H9 (cell line): ENCODE measurements at places on chromosomes 4 and X.
A peak's percentile ranks its signal among the peaks of the same experiment; 100 is the strongest.

DNA sequence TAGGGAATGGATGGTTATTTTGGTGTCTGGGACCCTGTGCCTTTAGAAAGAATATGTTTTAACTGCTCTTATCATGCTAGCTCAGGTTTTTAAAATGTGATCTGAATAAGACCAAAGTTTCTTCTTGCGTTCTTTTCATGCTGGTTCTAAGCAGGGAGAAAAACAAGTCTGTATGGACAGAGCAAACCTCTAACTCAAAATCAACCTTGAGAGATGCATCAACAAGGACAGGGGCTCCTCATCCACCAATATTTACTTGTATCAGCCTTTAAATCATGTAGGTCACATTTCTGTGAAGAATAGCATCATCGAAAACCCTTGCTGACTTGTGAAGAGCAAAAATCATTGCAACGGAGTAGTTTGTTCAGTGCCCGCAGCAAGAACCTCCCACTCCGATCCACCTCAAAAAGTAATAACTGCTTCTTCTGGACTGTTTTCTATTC is 1.2 kb downstream of the ATP10D start:
- DNase-seq = no peak

GRCh38 chrX:1480082-1480785 is 27.5 kb upstream of the ASMTL start:
- no peak for DNase-seq

GRCh38 chr4:24209131-24209530 is 319.3 kb upstream of the PPARGC1A start:
- DNase-seq = no peak

DNA sequence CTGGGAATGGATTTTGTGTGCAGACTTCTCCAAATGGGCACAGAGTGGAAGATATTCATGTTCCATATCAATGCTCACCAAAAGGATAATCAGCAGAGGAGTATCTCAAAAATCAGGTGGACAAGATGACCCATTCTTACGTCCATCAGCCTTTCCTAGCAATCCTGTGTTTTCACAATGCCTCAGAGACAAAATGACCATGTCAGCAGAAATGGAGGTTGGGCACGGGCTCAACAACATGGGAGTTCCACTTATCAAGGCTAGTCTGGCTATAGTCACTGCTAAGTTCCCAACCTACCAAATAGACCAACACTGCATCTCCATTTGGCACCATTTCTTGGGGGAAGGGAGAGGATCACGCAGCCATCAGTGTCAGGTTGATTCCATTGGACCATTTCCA is 179.0 kb downstream of the COX7B2 start:
- no peak for DNase-seq

DNA sequence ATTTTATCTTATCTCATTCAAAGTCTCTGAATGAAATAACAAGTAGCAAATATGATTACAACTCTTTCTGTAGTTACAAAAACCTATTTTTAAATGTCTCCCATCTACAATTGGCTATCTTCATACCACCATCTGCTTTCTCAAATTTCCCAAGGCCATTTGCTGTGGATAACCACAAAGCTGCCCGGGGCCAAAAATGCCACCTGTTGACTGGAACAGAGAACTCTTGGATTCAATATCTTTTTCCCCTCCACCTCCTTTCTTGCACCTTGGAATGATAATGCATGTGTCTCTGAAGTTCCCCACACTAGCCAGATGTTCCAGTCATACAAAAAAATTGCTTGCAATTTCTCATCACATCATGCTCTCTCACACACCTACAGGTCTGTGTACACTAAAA is 93.3 kb upstream of the SCML1 start:
- no peak for DNase-seq

GRCh38 chrX:141341341-141341740 is 99.0 kb upstream of the SPANXC start:
- no peak for DNase-seq

GRCh38 chr4:84814094-84814750 is 152.3 kb downstream of the WDFY3 start:
- no peak for DNase-seq

DNA sequence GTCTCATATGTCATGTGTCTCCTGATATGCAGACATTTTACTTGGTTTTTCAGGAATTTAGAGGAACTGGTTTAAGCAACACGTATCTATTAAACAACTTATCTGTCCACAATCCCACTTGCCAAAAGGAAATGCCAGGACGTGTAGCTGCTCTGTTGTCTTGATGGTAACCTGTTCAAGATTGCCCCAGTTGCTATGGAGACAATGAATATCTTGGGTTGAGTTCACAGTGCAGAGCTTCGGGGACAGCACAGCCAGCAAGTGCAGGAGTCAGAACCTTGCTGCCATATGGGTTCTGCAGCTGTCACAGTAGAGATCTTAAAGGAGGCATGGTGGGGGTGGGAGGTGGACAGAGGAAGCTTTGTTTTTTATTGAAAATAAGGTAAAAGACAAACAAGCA is 28.7 kb upstream of the FAM9B start:
- no peak for DNase-seq

GRCh38 chr4:39574946-39575345 is 47.7 kb upstream of the UGDH start:
- DNase-seq = no peak

DNA sequence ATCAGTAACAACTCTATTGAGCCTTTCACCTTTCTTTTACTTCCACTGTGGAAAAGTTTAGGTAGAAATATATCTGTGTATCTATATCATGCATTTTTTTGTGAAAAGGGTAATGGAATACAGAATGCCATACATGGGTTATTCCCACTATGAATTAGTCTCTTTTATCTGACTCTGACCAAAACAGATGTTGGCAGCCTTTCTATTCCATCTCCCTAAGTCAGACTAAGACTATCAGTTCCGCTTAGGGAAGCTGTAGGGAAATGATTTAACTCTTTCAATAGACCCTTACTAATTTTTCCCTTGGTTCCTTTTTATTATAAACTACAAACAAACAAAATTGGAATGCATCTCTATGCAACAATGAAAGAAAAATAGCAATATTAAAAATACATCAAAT is 92.3 kb upstream of the LEF1 start:
- no peak for DNase-seq

- DNase-seq = no peak
These were observed 126.2 kb downstream of the MAPK10 start for GRCh38 chr4:86233681-86234080.

DNA sequence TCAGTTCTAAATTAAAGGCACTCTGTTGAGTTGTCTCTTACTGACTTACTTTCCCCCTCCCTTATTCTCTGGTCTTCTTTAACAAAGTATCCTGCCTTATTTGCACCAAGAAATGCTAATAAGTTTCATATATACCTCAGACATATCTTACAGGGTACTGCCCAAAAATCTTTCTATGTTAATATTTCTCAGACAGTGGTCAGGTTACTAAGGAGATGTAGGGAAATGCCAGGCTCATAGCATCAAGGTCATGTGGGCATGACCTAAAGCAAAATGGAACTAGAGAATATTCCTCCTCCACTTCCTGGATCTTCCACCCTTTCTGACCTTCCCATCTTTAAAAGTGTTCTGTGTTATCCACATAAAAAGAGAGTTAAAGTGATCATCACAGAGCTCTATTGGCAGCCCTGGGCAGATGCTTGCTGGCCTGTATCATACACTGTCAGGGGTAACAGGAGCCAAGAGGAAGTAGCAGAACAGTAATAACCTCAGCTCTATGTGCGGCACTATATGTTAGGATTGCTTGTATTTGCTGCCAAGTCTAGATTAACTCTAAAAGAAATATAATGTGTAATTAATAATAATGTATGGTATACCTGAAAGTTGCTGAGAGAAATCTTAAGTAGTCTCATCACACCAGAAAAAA is 74.3 kb downstream of the IQCM start:
- DNase-seq = no peak

DNA sequence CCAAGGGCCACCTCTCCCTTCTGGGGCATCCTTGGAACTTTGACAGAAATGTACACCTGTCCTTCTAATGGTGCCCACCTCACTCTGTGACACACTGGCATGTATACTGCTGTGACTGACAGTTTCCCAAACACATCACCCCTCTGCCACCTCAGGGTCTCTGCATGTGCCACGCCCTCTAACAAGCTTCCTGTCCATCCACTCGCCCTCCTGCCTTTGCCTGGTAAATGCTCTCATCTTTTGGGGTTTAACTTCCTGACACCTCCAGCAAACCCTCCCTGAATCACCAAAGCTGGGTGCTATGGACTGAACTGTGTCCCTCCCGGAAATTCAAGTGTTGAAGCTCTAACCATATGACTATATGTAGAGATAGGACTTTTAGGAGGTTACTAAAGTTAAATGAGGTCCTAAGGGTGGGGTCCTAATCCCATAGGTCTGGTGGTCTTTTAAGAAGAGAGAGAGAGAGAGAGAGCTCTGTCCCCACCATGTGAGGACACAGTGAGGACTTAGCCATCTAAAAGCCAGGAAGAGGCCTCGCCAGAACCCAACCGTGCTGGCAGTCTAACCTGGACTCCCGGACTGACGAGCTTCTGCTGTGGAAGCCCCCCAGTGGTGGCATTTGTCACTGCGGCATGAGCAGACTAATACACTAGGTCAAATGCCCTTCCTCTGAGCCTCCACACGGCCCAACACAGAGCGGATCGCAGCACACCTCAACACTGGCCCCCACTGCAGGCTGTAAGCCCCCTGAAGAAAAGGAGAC is 95.6 kb downstream of the AFAP1 start:
- DNase-seq = peak; percentile 88

DNA sequence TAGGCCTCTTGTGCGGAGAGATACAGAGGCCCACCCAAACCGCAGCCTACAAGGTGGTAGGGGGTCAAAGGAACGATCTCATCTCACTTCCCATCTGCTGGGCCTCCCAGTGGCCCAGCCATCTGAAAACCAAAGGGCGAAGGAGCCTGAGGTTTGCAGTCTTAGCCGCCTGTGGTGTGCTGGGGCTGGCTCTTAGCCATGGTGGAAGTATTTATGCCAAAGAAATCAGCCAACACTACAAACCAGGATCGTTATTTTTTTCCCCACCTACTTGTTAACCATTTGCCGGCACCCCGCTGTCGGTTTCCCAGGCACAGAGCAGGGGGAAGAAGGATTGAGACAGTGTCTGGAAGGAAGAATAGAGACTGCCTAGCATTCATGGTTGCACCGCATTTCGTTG is 30.9 kb upstream of the CDKL5 start:
- no peak for DNase-seq

DNA sequence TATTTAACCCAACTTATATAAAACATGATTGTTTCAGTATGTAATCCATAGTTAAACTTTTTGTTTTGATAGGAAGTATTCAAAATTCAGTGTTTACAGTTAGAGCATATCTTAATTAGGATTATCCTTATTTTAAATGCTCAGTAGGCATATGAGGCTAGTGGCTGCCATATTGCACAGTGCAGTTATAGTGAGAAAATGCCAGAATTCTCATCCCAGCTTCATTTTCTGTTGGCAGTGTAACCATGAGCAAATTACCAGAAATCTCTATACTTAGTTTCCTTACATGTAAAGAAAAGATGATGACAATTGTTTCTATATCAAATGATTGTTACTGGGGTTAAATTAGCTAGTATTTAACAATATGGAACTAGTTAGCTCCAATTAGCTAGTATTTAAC is 265.8 kb downstream of the ARAP2 start:
- DNase-seq = no peak

DNA sequence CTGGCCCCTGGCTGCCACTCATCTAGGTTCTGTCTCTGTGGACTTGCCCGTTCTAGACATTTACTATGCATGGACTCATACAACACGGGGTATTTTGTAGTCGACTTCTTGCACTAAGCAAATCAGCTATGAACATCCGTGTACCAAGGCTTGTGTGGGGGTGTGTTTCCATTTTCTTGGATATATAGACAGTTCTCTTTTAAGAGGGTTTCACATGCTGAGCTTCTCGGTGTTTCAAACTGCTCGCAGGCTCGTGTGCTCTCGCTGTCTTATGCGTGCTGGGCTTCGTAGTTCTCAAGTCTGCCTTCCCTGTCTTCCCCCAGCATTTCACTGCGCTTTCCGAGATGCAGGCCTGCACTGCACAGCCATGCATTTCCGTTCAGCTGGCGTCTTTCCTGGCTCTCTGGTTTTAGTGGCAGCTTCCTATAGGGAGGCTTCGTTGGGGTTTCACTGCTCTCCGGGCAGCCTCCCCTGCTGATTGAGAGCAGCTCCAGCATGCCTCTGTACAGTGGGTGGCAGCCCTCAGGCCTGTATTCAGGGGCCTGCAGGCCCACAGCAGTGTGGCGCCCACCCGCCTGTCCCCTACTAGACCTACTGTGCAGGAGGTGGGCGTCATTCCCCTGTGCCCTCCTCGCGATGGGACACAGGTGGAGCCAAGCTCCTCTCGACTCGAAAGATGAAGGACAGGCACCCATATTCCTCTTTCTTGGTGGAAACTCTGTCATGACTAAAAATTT is 27.6 kb downstream of the ZBTB49 start:
- DNase-seq = no peak

DNA sequence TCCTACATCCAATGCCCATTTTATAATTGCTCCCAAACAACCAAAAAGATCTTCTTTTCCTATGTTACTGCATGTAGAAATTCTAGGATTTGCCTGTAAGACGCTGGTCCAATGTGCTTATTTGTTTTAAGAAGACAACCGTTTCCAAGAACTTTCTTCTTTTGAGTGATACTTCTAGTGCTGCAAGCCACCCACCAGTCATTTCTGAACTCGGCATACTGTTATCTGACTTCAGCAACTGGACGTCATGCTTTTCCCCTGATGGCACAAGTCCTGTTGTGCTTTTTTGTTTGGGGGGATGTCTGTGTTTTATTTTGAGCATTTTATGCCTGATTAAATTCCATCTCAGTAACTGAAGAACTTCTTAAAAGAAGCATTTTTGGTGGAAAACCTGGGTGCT is 16.0 kb upstream of the RAP1GDS1 start:
- no peak for DNase-seq

GRCh38 chr4:55184600-55185523 is 59.5 kb upstream of the KDR start:
- DNase-seq = peak; percentile 68
